ENCODE measurements at places on chromosomes 1 and 21.

DNA sequence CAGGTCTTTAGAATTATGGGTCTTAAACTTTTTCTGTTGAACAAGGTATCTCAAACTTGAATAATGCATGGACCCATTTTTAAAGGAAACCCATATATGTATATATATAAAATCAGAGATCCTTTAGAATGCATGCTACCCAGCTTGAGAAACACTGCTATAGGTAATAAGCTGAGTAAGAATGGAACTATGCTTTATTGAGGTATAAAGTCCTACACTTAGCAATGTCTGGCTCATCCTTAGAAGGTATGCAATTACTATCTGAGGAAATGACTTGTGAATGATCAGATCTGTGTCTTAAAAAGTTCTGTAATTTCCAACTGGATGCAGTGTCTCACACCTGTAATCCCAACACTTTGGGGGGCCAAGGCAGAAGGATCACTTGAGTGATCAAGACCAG, 11.2 kb downstream of the TRAF3IP3 start:
- DNase-seq: no peak

DNA sequence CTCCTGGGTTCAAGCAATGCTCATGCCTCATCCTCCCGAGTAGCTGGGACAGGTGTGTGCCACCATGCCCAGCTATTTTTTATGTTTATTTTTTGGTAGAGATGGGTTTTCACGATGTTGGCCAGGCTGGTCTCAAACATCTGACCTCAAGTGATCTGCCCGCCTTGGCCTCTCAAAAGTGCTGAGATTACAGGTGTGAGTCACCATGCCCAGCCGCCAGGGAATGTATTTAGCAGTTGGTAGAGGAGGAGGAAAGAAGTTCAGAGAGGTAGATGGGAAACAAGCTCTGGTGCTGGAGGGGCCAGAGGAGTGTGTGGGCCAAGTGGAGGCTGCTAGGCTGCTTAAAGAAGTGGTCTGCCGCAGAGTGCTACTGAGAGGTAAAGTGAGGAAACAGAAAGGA, 6.0 kb downstream of the DOP1B start:
- DNase-seq: peak; percentile 34

DNA sequence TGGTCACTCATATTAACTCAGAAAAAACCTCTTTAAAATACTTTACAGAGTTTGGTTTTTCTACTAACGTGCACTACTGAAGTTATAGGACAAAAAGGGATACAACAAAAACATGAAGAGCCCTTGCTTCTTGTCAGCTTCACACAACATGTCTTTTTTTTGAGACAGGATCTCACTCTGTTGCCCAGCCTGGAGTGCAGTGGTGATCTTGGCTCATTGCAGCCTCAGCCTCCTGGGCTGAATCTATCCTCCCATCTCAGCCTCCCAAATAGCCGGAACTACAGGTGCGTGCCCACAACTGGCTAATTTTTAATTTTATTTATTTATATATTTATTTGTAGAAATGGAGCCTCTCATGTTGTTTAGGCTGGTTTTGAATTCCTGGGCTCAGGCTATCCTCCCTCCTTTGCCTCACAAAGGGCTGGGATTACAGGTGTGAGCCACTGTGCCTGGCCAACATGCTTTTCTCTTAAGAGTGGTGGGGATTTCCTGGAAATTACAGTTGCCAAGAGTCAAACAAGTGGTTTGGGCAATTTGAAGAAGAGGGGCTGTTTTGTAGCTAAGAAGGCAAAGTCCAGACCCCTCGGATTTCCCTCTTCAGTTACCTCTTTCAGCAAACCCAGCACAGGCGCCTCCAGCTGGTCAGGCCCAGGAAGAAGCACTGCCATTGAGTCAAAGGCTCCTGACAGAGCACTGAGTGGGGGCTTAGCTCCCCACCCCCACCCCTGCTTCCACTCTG, 6.4 kb upstream of the SMPDL3B start:
- DNase-seq: no peak

- DNase-seq: no peak
These were observed 15.7 kb upstream of the CTTNBP2NL start for GRCh38 chr1:112380356-112380755.

- no peak for DNase-seq
These were observed 58.1 kb downstream of the KIAA0040 start for GRCh38 chr1:175134500-175134899.

- DNase-seq: no peak
These were observed 15.5 kb upstream of the TFF3 start for GRCh38 chr21:42330380-42331371.

- no peak for DNase-seq
These were observed 16.6 kb upstream of the SLC2A5 start for GRCh38 chr1:9086045-9086444.

DNA sequence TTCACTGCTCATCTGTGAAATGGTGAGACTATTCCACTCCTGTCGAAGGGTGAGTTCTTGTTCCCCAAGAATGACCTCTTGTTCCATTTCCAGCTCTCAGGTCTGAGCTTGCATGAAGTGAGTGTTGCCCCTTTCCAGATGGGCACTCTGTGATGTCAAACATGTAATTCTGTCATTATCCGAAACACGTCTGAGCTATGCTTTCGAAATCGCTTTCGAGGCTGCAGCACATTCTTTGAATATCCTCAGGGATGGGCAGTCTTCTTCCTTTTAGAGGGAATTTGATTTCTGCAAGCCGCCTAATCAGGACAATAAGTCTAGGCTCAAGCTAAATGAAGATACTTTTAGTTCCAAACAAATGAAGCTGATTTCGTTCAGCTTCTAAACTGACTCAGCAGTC, 15.1 kb downstream of the NFASC start:
- no peak for DNase-seq

GRCh38 chr21:40516335-40516734, 330.6 kb downstream of the DSCAM start:
- DNase-seq: no peak

DNA sequence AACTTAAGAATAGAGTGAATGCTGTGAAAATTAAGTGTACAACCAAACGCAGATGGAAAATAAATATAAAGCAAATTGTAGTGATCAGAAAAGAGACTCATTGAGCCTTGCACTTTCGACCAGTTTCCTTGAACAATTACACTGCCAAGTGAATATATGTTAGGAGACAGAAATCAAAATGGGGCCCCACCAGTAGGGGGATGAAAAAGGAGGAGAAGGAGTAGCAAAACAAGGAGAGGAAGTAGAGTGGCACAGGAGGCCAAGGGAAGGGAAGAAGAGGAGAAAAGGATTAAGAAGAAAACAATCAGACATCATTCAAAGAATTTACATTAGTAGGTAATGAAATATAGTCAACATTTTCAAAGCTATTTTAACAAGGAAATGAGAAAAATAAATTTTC, 1770.6 kb downstream of the PLA2G4A start:
- DNase-seq: no peak

DNA sequence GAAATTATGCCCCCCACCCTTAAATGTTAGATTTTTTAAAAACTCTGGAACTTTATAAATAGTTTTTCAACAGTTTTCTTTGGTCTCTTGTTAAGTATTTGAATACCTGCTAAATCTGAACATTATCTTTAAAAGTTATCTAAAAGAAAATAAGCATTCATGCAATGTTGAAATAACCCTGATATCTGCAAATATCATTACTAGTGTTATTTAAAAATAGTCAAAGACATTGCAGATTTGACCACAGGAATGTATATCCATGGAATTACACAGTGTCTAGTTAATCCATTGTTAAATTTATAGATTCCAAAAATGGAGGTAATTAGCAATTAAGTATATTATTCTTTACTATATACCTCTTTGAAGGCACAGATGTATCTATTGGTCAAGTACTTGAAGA, 42.0 kb downstream of the PRRX1 start:
- DNase-seq: no peak

DNA sequence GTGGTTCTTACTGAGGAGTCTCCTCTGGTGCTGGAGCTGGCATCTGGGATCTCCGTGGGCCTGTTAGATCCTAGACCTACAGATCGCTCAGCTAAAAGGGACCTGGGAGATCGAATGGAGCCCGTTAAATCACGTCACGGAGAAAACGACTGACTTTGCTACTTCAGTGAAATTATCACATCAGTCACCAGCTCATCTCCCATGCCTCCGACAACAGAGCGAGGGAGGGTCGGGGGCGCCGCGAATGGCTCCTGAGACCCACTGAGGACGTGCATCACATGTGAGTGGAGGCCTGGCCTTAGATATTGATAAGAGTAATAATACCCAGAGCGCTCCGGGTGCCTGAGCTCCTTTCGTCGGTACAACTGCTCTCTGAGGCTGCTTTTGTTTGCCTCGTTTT, 55.6 kb upstream of the ACTL8 start:
- DNase-seq: no peak

DNA sequence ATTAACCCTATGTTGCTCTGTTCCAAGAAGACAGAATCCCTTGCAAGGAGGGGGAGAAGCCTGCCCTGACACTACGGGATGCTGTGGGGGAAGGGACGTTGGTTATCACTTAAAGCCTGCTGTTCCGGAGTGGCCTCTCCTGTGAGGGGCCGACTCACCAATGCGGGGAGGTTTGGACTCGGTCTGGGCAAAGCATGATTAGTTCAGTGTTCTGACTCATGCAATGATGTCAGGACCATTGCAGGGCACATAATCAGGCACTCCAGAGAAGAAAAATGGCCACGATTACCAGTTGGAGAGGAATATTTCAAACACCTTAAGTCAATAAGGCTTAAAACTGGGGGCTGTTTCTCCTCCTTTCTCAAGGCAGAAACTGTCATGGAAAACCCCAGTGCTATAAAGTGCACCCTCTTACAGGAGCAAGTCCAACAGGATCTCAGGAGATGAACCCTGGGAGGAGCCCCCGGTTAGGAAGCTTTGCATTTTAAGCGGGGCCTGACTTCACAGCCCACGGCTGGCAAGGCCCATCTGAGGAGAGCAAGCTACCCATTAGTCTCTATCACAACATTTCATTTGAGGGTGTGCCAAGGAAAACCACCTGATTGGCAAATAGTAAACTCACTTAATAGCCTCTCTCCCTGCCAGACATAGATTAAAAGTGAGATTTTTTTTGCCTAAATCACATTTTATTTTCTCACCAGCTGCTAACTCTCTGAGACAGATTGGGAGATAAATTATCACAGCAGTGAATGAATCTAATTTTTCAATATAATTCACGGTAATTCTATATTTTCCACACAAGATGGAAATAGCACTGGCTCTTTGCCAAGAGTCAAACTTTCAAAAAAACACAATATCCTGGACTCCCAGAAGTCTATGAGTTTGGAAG, 202.5 kb downstream of the C1orf94 start:
- DNase-seq: peak; percentile 80

DNA sequence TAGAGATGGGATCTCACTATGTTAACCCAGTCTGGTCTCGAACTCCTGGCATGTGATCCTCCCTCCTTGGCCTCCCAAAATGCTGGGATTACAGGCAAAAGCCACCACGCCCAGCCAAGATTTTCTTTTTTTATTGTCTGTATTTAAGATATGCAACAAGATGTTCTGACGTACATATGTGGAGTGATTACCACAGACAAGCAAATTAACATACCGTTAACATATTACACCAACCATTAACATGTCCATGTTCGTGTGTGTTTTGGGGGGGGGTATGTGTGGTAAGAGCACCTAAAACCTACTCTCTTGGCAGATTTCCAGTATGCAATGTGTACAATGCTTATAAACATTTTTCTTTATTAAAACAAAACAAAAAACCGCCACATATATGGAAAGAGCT, 10.6 kb upstream of the KCNE2 start:
- no peak for DNase-seq

GRCh38 chr21:38790961-38791360, 14.8 kb upstream of the ETS2 start:
- DNase-seq: no peak

DNA sequence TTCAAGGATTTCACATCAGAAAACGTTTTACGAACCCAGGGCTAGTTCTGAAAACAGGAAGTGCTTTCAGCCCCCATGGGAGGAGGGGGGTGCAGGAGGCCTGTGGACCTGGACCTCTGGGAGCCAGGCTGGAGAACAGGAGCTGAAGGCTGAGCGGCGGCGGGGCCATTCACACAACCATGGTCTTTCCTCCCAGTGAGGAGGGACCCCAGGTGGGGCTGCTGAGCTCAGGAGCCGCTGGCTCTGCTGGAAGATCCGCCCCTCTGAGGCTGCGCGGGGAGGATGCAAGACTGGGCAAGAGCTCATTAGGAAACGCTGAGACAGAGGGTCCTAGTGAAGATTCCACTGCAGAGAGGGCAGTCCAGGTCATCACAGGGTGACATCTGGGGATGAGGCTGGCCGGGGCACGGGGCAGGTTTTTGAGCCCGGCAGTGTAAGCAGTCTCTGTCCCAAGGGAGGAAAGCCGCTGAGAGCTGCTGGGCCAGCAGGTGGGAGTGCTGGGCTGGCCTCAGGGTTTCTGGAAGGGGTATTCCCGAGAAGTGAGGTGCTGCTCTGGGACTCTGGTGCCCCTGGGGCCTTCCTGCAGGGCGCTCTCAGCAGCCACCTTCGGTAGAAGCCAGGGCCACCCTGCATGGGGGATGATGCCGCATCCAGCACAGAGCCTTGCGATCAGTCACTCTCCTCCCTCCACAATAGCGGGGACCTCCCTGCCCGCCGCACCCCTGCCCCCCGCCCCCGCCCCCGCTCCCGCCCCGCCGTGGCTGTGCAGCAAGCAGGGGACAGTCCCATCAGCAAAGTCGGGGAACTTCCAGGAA, 7.5 kb downstream of the MX2 start:
- no peak for DNase-seq

DNA sequence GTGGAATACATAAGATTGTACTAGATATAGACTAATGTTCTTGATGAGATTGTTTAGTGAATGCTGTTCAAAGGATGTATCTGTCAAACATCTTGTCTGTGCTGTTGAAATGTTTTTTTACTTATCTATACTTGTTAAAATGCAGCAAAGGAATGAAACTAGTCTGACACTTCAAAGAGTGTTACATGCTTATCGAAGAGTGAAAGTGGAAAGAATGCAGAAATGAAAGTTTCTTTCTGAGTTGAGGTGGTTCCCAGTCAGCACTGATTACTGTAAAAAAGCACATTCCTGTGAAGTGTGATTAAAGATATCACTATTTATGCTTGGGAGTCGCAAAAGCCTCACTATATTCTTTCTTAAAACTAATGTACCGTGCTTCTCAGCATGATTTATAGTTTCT, 1225.2 kb downstream of the NCAM2 start:
- DNase-seq: no peak

DNA sequence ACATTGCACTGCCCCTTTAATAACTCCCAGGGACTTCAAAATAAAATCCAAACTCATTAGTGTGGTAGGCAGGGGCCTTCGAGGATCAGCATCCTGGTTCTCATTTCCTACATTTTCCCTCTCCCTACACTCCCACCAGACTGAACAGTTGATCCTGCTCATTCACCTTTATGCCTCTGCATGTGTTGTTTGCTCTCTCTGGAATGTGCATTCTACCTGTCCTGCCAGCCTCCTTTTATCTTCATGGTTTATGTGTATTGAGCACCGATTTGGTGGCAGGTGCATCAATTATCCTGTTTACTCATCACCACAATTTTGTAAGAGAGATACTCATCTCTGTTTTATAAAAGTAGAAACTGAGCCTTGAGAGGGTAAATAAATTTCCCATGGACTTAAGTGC, 125.0 kb downstream of the ADSS2 start:
- DNase-seq: no peak

DNA sequence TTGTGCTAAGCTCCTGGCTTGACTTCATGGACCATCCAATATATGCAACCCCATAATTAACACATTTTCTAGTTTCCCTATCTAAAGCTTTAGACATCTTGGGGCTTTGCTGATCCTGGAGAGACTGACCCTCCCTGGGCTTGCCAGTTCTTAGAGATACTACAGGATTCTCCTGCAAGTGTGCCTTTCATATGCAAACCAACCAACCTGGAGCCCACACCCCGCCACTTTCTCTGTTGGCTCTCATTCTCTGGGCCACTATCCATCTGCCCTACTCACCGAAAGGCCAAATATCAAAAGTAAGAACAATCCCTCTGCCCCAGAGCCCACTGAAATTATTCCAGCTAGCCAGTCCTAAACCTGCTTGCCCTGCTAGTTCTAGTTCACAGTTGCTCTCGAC, 2.2 kb upstream of the GBP6 start:
- no peak for DNase-seq

All from Daoy (cell line).